ENCODE measurements at places on chromosomes 1 and 21.

DNA sequence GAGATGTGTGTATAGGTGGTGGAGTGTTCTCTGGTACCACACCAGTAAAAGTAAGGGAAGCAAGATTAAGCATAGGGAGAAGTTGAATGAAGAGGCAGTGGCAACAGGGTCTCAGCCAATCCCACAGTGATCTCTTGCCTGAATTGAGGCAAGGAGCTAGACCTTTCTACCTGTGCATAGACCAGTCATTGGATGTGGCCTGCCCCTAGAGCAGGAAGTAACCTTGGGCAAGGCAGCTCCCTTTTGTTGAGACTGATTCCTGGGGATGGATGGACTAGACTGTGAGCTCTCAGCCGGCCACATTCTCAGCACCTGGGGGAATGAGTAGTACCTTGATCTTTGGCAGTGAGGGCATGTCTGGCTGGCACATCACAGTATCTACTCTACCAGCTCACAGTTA, 6.4 kb downstream of the USP16 start:
- no peak for DNase-seq

DNA sequence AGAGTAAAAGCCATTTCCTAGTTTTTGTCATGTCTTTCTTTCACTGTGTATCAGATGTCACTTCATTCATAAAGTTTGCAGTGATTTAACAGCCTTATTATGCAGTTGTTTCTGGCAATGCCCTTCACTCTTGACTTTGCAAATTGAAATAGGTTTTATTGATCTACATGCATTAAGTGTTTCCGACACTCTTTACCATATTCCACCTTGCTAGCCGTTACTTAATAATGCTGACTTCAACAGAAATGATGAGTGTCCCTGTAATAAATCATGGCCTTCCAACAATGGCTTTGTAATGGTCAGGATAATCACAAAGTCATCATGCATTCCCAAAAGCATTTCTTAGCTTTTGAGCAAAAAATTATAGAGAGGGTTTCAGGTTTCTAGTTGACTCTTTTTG, 236.8 kb upstream of the FMN2 start:
- DNase-seq: no peak

DNA sequence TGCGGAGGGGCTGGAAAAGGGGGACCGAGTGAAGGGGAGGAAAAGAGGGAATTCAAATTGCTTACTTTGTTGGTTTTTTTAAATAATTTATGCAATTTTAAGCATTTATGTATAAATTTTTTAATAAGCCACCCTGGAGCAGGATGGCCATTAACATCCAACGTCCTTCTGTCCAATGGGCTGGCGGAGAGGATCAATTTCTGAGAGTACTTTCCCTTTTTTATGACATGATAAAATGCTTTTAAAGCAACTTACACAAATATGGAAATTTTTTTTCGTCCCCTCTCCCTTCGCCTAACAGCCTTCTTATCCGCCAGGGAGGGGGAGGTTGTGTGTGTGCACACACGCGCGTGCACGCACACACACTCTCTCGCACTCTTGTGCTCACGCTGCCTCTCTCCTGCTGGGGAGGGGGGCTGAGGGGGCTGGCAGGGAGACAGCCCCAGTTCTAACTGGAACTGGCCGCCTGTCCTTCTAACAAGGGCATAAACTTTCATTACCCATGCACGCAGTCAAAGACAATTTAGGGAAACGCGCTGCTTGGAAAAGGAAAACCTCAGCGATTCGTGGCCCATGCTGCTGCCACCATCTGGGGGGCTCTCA, 123.2 kb downstream of the CASZ1 start:
- DNase-seq: no peak

DNA sequence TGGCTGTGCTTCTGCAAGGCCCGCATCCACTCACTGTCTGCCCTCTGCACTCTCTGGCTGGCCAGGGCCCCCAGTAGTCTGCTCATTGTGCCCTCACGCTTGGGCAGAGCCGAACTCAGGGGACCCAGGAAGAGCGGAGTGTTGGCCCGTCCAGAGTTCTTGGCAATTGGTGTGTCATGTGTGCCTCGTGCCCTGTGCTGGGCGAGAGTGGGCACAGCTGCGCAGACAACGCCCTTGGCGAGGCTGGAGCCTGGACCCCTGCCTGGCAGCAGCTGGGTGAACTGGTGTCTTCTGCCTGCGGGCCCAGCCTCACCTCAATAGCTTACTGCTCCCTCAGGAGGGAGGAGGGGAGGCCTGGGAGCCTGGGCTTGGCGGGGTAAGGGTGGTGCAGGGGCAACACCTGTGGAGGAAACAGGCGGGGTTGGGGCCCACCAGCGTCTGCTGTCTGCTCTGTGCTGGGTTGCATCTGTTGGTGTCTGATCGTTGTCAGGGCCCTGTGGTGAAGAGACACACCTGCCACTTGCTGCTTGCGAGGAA, 2.1 kb downstream of the GUK1 start:
- no peak for DNase-seq

DNA sequence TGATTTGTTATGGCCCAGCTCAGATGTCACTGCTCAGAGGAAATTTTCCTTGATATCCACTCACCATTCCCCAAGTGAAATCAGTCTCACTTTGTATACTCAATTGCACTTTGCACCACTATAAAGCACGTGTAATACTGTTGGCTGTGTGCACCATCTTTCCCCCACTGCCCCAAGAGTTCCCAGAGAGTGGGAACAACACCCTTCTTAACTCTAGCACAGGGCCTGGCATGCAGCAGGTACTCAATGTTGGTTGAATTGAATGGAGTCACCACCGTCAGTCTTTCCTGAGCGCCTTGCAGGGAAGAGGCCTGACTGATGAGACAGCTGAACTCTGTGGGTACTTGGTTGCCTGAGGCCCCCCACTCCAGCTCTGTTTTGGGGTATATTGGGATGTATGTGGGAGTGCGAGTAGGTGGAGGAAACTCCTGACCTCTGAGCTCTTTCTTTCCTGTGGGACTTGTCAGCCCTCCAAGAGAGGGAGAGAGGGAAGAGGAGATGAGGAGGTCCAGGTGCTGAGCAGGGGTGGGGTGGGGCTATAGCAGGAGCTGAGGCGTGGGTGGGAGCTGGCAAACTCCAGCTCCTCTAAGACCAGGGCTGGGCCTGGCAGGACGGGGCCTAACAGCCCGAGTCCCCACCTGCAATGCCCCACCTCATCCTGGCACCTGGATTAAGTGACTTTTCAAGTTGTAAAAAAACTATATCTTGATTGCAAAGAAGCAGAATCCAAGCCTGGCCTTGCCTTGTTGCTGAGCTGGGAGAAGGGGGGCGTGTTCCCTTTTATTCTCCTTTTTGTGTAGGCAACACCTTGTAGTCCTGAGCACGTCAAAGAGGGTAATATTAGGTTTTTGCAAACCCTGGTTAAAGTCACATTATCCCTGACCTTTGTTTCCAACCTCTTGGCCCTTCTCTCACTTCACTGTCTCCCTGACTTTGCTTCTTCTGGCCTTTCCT, 19.4 kb upstream of the WASF2 start:
- no peak for DNase-seq

GRCh38 chr1:110338309-110338885, 780 bp upstream of the RBM15 start:
- DNase-seq: peak; percentile 82

DNA sequence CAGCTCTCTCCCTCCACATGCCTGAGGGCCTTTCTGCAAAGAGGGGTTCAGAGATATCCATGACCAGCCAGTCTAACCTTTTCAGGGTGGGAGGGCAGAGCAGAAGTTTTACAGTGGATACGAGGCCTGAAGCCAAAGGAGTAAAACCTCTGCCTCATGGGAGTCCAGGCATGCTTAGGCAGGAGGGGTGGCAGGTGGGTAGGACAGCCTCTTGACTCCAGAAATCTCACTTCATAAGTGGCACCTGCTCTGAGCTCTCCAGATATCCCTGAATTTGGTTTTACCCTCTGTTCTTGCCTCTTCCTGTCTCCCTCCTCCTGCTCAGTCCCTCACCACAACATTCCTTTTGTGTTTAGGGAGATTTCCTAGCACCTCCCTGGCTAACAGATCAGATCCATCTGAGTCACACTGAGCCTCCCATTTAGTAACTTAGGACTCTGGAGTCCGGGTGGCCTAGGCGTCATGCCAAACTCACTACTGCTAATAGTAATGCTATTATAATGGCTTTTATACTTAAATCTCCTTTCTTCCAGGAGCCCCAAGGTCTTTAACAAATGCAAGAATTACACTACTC, 201.0 kb downstream of the HS2ST1 start:
- no peak for DNase-seq

GRCh38 chr1:201515062-201515750, 8.3 kb upstream of the CSRP1 start:
- no peak for DNase-seq

- no peak for DNase-seq
These were observed 11.5 kb downstream of the ZP4 start for GRCh38 chr1:237879195-237879594.

GRCh38 chr1:85322655-85323054, 46.2 kb upstream of the BCL10 start:
- no peak for DNase-seq

- no peak for DNase-seq
These were observed 112.1 kb downstream of the HIVEP3 start for GRCh38 chr1:41806472-41807155.

GRCh38 chr1:5947978-5948680, 44.1 kb downstream of the NPHP4 start:
- DNase-seq: no peak

GRCh38 chr1:68528243-68528642, 31.4 kb upstream of the DEPDC1 start:
- DNase-seq: no peak

- no peak for DNase-seq
These were observed 77.4 kb downstream of the S1PR1 start for GRCh38 chr1:101314244-101314643.

GRCh38 chr1:6254691-6255090, 6.2 kb downstream of the GPR153 start:
- DNase-seq: no peak

- no peak for DNase-seq
These were observed 20.3 kb upstream of the TBX19 start for GRCh38 chr1:168260393-168260792.

DNA sequence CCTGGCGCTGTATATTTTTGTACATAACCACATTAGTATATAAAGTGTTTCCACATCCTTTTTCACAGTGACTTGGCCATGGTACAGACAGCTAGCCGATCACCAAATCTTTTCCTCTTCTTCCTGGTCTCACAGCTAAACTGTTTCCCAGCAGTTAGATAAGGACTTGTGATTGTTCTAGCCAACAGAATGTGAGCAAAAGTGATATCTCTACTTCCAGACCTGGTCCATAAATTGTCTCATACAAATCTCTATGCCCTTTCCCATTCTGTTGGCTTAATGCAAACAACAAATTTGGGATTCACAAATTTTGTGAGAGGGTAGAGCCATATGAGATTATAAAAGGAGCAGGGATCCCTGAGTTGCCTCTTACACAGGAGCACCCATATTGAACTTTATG, 19.5 kb downstream of the PAFAH2 start:
- no peak for DNase-seq

DNA sequence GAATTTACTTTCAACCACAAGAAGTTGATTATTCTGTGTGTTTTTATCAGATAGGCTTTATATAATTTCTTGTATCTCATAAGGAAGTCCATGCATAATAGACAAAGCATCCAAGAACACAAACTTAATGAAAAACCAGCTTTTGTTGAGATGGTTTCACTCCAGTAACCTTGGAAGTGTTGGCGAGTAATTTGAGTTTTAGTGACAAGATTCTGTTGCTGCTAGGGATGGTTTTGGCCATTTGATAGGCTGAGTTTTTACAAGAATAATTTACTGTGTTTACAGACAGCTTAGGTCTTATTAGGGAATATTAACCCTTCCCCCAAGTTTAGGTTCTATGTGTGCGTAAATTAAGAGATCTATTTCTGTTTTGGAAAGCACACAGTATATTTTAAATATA, 513.6 kb downstream of the USP25 start:
- no peak for DNase-seq

DNA sequence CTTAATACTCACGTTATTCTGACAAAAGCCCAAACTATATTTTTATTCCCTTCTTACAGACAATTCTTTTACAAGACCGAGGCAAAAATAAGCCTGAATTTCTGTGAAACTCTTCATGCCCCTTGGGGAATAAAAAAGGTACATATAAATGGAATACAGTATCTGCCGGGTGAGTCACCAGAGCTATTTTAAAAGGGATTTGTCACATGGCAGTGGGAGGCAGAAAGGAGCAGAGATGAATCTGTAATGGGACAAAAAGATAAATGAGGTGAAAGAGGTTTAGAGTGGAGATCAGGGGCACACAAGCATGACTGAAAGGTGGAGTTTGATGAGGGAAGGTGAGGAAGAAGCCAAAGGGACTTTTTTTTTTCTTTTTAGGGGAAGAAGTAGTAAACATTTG, 8.8 kb downstream of the XCL1 start:
- DNase-seq: no peak

- no peak for DNase-seq
These were observed 29.1 kb downstream of the C1orf198 start for GRCh38 chr1:230839173-230839572.

- no peak for DNase-seq
These were observed 87.8 kb downstream of the NAV1 start for GRCh38 chr1:201626629-201627275.

GRCh38 chr1:218823291-218823900, 350.3 kb upstream of the LYPLAL1 start:
- no peak for DNase-seq

DNA sequence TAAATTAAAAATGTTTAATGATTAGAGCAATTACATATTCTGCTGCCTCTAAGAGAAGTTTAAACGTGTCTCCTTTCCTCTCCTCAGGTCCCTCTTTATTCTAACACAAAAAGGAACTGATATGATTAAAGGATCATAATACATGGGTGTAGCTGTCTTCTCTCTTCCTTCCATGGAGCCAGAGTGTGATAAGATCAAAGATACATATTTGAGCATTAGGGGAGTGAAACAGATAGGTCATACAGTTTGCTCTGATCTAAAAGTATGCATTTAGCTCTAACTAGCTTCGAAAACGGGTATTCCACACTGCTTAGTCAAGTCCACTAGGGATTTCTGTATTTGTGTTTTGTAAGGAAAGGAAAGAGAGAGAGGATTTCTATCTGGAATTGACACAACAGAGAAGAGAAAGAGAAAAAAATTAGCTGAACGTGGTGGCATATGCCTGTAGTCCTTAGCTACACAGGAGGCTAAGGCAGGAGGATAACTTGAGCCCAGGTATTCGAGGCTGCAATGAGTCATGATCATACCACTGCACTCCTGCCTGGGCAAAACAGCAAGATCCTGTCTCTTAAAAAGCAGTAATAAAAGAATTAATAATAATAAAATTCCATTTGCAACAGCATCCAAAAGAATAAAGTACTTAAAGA, 63.1 kb downstream of the CDC42BPA start:
- DNase-seq: no peak
